ENCODE measurements at places on chromosomes 5 and 9.

- DNase-seq, result no peak
These were observed 59.8 kb downstream of the FGF1 start for GRCh38 chr5:142626099-142626498.

DNA sequence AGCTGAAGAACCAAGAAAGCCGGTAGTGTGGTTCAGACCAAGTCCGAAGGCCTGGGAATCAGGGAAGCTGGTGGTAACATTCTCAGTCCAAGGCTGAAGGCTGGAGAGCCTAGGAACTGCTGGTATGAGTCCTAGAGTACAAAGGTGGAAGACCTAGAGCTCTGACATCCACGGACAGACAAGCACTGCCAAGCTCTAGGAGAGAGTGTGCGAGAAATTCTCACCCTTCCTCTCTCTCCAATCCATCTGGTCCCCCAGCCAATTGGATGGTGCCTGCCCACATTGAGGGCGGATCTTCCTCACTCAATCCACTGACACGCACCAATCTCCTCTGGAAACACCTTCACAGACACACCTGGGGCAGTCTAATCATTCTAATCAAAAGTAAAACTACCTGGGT, 19.7 kb upstream of the ADAMTS19 start:
- no peak for DNase-seq

GRCh38 chr9:98708103-98708932, 417 bp downstream of the GABBR2 start:
- DNase-seq, result no peak

- no peak for DNase-seq
These were observed 45.4 kb downstream of the MFAP3 start for GRCh38 chr5:154084062-154084639.

GRCh38 chr5:117414926-117415325, 840.3 kb upstream of the SEMA6A start:
- DNase-seq, result no peak

GRCh38 chr9:108838017-108838416, 17.8 kb downstream of the ACTL7B start:
- DNase-seq, result no peak

- no peak for DNase-seq
These were observed 20.6 kb downstream of the EDIL3 start for GRCh38 chr5:84364043-84364442.

GRCh38 chr5:60959156-60959555, 14.2 kb downstream of the NDUFAF2 start:
- no peak for DNase-seq

- no peak for DNase-seq
These were observed 128.8 kb downstream of the SLC24A2 start for GRCh38 chr9:19660019-19660418.

GRCh38 chr5:134651531-134651930, 2.9 kb downstream of the SEC24A start:
- no peak for DNase-seq

- DNase-seq, result peak; percentile 9
These were observed 54.5 kb upstream of the EQTN start for GRCh38 chr9:27351438-27351837.

DNA sequence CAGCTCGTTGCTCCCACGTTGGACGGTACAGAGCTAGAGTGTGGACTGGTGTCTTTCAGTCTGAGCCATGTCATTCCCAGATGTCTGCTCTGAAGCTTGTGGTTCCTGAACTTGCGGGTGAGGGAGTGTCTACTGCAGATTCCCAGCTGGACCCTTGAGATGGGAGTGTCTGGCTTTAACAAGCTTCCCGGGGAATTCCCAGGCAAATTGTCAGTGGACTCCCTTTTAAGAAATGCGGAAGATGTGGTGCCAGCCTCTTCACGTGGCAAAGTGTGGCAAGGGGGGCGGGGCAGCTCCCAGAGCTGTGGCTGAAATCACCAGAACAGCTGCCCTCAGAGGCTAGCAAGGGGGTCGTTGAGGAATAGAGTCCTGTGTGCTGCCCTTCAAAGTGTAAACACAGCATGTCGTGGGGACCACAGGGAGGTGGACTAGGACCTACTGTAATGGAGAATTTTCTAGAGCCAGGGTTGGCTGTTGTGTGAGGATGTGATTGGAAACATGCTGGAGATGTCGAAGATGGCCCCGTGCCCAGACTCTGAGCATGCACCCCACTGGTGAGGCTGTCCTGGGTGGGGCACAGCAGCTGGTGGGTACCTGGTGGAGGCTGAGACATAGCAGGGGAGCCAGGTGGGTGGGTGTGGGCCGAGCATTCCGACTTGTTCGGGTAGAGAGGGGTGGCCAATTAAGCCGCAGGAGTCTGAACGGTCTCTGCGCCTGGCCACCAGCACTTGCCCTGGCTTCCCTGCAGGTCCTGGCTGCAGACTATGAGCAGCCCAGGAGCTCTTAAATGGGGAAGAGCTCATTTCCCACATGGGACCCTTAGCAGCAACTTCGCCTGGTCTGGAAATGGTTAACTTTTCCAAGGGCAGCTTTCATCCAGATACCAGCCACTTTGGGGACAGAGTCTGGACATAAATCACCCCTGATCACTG, 37.4 kb downstream of the PRRX2 start:
- DNase-seq, result no peak

- peak; percentile 29 for DNase-seq
These were observed 90.2 kb downstream of the HACD4 start for GRCh38 chr9:20941174-20941690.

GRCh38 chr5:135491552-135492318, 39.6 kb upstream of the TIFAB start:
- peak; percentile 96 for DNase-seq

GRCh38 chr5:56075361-56075760, 80.6 kb upstream of the IL6ST start:
- no peak for DNase-seq

GRCh38 chr9:12640016-12640587, 53.1 kb upstream of the TYRP1 start:
- no peak for DNase-seq

DNA sequence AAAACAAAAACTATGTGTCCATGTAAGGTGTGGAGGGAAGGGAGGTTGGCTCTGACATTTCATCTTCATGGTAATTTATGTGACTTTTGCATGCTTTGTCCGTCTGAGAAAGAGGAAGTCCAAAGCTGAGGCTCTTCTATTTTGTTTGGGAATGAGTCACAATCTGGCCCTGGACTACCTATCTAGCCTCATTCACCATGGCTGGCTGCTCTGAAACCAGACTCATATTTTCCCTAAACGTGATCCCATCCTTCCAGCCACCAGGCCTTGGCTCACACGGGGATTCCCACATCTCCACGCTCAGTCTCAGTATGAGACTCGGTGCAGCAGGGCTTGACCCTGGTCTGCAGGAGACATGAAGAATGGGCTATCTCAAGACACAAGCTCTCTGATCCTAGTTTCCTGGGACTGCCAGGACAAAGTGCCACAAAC, 672.8 kb downstream of the ACTL7B start:
- DNase-seq, result no peak

DNA sequence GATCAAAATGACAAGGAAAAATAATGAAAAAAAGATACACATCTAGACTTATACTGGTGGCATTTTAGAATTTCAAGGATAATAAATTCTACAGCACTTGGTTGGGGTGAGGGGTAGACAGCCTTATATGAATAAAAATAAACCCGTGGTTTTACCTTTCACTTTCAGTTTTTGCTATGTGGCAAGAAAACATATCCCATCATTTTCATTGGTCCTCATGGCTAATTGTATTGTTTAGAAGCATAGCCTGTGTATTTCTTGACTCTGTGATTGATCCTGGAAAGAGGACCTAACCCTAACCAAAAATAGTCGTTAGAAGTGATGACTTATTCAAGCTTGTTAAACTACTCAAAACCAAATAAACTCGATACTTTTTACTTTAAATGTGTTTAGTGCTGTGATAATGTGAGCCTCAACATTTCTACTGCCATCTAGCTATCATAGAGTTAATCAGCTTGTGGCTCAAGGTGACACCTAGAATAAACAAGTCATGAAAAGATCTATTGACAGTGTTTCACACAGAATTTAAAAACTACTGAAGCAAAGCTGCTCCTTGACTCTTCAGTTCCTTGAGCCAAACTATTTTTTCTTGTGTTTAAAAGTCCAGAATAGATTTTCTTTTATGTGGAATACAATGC, 153.3 kb upstream of the IZUMO3 start:
- no peak for DNase-seq

DNA sequence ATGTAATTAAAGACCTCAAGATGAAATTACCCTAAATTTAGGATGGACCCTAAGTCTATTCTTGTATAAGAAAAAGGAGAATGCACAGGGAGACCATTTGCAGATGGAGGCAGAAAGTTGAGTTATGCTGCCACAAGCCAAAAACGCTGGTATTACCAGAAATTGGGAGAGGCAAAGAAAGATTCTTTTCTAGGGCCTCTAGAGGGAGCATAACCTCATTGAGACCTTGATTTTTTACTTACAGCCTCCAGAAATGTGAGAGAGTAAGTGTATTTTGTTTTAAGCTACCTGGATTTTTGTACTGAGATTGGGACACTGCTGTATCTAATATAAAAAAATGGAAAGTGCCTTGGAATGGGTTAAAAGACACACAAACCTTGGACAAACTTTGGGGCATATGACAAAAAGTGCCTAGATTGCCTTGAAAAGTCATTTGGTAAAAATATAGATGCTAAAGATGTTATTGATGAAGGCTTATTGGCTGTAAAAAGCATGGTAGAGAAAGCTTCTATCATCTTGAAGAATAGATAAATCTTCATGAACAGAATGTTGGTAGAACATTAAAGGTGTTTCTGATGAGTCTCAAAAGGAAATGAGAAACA, 174.7 kb upstream of the PRDM9 start:
- DNase-seq, result no peak

DNA sequence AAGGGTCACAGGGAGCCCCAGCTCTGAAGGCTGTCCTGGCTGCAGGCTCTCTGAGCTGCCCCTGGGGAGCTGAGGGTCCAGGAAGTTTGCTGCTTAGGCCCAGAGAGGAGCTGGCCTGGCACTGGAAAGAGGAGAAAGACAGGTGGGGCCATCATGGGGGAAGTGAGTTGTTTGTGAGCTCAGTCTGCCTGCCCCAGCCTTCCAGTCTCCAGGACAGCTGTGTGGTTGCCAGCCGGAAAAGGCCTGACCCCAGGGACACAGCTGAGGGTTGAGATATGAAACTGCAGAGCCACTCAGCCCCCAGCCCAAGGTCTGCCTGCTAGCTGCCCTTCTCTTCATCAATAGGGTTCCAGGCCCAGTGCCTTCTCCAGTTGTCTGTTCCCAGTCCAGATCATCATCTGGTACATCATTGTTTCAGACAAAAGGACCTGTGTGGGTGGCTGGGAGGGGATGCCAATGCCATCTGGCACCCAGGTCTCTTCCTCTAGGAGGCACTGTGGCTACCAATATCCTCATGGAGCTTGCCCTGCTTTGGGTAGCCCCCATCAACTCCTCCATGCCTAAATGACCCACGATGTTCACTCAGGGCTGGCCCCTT, 4.3 kb upstream of the DDX41 start:
- no peak for DNase-seq

DNA sequence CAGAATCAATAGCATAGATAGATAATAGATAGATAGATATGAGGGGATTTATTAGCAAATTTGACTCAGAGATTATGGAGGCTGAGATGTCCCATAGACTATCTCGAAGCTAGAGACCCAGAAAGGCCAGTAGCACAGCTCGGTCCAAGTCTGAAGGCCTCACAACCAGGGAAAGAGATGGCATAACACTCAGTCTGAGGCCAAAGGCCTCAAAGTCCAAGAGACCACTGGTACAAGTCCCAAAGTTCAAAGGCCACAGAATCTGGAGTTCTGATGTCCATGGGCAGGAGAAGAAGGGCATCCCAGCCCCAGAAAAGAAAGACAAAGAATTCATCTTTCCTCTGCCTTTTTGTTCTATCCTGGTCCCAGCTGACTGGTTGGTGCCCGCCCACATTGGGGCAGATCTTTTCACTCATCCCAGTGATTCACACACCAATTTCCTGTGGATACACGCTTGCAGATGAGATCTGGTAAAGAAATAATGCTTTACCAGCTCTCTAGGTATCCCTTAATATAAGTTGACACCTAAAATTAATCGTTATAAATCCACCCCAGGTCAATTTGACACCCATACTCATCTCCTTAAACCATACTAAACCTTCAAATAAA, 127.8 kb upstream of the FBN2 start:
- no peak for DNase-seq

- no peak for DNase-seq
These were observed 64.9 kb downstream of the COL5A1 start for GRCh38 chr9:134706522-134706921.

- peak; percentile 65 for DNase-seq
These were observed 722.8 kb upstream of the GRAMD2B start for GRCh38 chr5:125700380-125700861.

DNA sequence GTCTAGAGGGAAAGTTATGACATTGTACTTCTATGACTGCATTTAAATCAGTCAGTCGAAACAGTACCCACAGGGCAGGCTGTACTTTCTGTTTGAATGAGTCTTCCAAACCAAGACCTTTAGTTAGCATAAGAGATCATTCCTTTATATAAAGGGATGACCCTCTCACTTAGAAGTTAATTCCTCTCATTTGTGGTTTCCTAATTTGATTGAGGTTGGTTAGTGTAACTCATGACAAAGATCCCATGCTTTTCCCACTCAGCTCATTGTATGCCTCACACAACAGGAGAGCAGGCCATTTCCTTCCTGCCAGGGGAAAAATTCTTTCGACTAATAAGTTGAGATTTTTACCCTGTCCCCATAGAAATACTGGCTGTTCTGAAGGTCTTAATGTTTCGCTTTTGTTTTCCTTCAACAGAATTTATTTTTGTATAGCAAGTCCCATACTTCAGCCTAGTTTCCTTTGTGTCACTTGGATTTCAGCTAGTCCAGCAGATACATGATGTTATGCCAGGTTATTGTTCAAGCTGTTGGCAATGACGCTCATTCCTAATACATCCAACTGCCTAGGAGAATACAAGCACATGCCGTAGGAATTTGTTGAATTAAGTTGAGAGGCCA, 500.7 kb downstream of the SPATA31D1 start:
- DNase-seq, result no peak

DNA sequence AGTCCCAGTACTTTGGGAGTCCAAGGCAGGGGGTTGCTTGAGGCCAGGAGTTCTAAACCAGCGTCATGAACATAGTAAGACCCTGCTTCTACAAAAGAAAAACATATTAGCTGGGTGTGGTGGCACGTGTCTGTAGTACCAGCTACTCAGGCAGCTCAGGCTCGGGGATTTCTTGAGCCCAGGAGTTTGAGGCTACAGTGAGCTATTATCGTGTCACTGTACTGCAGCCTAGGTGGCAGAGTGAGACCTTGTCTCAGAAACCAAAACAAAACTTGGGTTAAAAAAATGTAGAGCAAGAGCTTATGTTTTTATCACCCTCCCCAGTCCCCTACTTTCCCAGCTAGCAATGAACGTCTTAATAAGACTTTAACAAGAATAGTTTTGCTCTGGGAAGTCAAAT, 46.7 kb downstream of the UHRF2 start:
- no peak for DNase-seq

DNA sequence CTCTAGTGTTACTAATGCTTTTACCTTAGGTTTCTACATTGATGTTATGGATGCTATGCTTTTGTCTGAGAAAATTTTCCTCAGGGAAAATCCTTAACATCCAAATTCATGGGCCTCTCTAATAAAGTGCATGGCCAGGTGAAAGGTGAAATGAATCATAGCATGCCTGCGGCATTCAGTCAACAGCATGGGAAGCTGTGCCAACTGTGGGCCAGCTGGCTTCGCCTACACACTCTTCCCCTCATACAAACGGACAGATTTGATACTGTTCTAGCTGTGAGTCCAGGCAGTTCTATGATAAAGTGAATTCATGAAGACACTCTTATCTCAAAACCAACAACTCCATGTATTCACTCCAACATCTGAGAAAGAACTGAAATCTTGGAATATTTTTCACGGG, 374.1 kb downstream of the PLK2 start:
- DNase-seq, result no peak

GRCh38 chr5:160850421-160850820, 1.6 kb downstream of the ATP10B start:
- no peak for DNase-seq

- no peak for DNase-seq
These were observed 258.3 kb upstream of the NR4A3 start for GRCh38 chr9:99563364-99563763.

Measured in NCI-H187 (cell line).